Stimulated activated naive CD4-positive, alpha-beta T cell (primary cell): ENCODE measurements at places on chromosomes 11 and 22.

DNA sequence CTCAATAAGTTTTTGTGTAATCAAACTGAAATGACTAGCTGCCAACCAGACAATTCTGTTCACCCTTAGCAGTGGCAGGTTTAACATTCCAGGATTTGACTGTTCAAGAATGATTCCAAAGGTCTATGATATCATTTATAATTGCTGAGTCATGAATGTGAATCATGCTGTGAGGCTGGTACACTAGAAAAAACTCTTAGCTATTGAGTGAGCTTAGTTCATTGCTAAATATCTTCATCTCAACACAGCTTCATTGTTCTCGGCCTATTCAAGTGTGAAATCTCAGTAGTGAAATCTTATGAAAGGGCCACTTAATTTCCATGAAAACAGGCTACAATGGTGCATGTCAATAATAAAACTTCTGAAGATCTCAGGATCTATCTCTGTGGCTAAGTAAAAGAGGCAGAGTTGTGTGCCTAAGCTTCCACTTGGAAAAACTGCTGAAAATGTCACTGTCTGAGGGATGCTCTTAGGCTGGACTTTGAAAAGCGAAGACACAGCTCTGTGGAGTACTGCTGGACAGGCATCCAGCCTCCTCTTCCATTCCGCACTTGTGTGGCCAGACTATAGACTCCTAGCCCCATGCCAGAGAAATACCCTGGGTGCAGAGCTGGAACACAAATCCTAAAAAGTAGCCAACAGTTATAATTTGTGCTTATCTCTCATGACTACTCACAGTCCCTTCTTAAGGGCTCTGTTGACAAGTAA, 12.8 kb downstream of the AQP11 start:
- no peak for DNase-seq

- DNase-seq, result no peak
These were observed 4.7 kb downstream of the EIF1AD start for GRCh38 chr11:65997286-65997685.

GRCh38 chr11:19785265-19785664, 72.6 kb downstream of the NAV2 start:
- DNase-seq, result no peak

DNA sequence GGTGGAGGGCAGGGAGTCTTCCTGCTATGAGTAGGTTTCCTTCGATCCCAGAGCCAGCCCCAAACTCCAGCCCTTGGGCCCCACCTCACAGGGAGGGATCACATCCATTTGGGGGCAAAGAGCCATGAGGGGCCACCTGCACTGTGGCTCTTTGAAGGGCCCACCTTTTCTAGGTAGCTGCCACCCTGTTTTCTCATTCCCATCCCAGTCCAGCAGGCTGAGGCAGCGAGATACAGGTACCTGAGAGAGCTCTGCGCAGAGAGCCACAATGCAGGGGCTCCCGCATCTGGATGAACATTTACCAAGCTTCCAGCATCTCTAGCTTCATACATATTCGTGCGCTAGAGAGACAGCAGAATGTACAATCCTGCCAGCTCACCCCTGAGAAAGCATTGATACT, 16.3 kb downstream of the FXYD6 start:
- no peak for DNase-seq

- no peak for DNase-seq
These were observed 9.1 kb upstream of the TCF20 start for GRCh38 chr22:42279425-42280020.

GRCh38 chr11:61814247-61814957, 2.4 kb downstream of the FADS1 start:
- no peak for DNase-seq

GRCh38 chr11:10809373-10810160, 841 bp upstream of the EIF4G2 start:
- no peak for DNase-seq

- DNase-seq, result no peak
These were observed 78.2 kb upstream of the SPON1 start for GRCh38 chr11:13884158-13884799.

DNA sequence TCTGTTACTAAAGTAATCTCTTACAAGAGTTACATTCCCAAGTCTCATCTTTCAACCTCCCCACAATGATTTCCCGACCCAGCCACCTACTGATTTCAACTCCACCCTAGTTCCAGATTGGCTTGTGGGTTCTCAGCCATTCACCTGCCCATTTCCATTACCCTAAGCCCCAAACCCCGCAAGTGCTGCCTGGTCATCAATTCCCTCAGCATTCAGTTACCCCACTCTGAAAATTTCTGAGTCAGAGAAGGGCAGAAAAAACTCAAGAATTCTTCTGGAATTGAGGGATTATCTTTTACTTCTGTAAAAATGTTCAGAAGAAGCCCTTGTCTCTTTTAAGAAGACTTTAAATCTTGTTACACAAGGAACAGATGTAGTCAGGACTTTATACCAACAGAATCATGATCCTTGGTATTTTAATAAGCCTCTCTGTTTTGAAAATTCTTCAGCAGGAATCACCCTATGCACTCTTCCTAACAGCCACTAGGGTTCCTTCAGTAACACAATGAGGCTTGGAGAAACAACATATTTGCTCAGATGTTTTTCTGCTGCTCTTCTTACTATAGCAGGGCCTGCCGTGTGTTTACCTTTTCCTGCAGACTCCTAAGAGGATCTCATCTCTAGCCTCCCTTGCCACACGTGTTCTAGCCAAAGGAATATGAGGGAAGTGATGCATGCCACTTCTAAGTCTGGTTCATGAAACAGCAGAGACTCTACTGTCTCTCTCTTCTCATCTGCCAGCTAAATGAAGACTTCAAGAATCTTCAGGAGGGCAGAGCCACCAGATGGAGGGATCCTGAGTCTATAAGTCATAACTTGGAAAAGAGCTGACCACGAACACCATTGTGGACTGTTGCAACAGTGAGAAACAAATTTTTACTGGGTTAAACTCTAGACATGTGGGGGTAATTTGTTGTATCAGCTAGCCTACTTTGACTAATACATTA, 29.3 kb upstream of the PAMR1 start:
- no peak for DNase-seq

DNA sequence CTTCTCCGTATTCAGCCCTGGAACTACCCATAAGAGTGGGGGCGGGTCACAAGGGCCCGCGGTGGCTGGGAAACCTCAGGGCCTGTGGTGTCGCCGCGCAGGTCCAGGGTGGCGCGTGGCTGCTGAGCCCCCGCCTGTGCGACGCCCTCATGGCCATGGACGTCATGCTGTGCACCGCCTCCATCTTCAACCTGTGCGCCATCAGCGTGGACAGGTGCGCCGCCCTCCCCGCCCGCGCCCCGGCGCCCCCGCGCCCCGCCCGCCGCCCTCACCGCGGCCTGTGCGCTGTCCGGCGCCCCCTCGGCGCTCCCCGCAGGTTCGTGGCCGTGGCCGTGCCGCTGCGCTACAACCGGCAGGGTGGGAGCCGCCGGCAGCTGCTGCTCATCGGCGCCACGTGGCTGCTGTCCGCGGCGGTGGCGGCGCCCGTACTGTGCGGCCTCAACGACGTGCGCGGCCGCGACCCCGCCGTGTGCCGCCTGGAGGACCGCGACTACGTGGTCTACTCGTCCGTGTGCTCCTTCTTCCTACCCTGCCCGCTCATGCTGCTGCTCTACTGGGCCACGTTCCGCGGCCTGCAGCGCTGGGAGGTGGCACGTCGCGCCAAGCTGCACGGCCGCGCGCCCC, 2.4 kb downstream of the DRD4 start:
- no peak for DNase-seq

- no peak for DNase-seq
These were observed 17.5 kb downstream of the MN1 start for GRCh38 chr22:27784120-27784475.

DNA sequence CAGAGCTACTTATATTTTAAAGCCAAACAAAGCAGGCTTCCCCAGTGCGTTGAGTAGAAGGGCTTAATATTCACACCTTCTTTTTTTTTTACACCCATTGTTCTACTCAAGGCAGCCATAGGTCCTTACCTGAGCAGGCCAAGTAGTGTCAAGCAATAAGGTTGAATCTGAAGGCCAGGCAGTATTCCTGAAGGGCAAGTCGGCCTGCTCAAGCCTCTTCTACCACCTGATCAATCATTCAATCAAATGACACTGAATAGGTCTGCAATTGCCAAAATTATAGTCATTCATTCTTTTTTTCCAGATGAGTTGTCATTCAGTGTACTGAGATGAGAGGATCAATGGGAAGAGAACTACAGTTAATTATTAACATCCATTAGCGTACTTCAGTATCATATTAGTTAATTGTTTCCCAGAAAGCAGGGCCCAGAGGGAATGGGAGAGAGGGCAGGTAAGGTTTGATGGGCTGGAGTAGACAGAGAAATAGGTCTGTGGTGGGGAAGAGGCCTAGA, 11.9 kb upstream of the PPP2R1B start:
- DNase-seq, result no peak

- DNase-seq, result no peak
These were observed 653 bp downstream of the NAGA start for GRCh38 chr22:42069801-42070516.

GRCh38 chr11:19905280-19905853, 192.7 kb downstream of the NAV2 start:
- no peak for DNase-seq

GRCh38 chr11:80086496-80087055, 645.7 kb upstream of the TENM4 start:
- DNase-seq, result no peak

DNA sequence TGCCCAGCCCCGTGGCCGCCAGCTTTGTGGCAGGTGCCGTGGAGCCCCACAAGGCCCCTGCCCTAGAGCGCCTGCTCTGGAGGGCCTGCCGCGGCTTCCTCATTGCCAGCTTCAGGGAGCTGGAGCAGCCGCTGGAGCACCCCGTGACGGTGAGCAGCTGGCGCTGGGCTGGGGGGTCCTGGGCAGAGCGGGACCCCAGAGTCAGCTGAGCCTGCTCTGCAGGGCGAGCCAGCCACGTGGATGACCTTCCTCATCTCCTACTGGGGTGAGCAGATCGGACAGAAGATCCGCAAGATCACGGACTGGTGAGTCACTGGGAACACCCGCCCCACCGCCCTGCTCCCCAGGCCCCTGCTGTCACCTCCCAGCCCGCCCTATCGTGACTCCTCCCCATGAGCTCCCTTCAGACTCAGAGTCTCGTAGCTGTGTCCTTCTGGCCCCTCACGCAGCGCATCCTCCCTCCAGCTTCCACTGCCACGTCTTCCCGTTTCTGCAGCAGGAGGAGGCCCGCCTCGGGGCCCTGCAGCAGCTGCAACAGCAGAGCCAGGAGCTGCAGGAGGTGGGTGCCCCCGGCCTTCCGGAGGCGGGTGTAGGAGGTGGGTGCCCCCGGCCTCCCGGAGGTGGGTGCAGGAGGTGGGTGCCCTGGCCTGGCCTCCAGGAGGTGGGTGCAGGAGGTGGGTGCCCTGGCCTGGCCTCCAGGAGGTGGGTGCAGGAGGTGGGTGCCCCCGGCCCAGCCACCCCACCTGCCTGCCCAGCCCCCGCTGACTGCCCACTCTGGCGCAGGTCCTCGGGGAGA, 4.7 kb downstream of the TCIRG1 start:
- DNase-seq, result no peak

- DNase-seq, result no peak
These were observed 22.1 kb upstream of the LMO2 start for GRCh38 chr11:33913991-33914390.

- DNase-seq, result no peak
These were observed 10.8 kb downstream of the TMEM258 start for GRCh38 chr11:61781585-61781984.

DNA sequence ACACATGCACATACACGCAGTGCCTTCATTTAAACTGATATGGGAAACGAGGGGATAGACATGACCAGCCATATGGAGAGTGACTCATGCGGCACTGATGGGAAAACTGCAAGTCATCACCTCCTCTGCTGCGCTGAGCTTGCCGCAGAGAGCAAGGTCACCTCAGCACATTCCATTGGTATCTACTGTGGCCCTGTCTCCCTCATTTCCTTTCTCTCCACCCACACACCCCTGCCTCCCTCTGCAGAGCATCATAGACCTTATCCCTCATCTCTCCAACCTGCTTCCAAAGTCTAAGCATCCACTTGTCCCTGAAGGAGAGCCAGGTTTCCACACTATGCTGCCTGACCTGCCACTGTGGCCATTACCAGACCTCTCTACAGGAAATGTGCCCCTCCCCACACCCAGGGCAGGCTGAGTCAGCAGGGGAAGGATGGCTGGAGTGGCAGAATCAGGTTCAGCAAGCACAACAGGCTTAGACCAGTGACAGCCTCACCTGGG, 116.9 kb upstream of the SNX19 start:
- DNase-seq, result no peak

- DNase-seq, result no peak
These were observed 589.5 kb downstream of the OPCML start for GRCh38 chr11:132942611-132943356.

DNA sequence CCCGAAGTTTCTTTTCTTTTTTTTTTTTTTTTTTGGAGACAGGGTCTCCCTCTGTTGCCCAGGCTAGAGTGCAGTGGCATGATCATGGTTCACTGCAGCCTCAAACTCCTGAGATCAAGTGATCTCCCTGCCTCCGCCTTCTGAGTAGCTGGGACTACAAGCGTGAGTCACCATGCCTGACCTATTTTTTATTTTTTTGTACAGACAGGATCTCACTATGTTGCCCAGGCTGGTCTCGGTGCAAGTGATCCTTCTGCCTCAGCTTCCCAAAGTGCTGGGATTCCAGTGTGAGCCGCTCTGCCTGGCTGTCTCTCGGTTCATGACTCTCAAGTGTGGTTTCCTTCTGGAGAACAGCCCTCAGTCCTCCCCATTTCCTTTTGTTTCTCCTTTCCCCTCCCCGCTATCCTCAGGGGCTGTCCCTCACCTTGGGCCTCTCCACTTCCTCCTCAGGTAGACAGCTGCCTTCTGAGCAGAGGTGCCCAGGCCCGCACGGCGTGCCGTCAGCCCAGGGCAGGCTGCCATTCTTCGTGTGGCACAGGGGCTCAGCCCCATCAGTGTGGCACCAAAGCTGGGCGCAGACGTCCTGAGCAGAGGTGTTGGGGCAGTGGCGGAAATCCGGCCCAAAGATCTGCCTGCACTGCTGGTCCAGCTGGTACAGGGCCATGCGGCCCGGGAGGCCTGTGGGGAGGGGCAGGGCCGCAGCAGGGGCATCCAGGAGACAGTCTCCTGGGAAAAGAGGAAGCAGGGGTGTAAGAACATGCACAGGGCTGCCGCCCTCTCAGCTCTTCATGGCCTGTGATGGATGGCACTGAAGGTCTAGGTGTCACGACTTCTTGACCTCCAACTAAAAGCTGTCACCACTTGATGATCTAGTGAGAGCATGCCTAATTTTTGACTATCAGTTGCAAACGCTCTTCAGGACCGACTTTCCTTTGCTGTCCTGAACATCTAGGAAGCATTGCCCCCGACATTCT, 14.0 kb downstream of the ADAMTS8 start:
- no peak for DNase-seq

- peak; percentile 41 for DNase-seq
These were observed 284.8 kb downstream of the ETS1 start for GRCh38 chr11:128302425-128303186.

DNA sequence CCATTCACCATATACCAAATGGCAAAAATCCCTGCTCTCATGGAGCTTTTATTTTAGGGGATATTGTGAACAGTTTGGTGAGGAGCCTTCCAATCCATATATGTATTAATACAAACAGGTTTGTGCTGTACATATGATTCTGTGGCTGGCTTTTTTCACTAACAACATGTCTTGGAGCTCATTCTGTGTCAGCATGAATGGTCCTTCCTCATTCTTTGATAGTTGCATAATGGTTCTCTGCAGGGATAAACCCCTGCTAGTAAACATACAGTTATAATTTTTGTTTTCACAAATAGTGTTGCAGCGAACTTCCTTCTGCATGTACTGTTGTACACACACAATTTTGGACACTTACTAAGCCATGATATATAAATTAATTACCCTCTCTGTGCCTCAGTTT, 8.3 kb downstream of the PRR5L start:
- no peak for DNase-seq
